Spleen (tissue), 13 donors: ENCODE measurements at places on chromosomes 5 and 9. TPM values are rescaled to one million over a fixed set of nuclear protein-coding genes. Genes with fewer than 3 reads are reported as not detected.

Gene PCDHGA10
- total RNA-seq = 5.6 TPM

Gene TAS2R1
- not detected for total RNA-seq

Gene ZNG1C
- total RNA-seq = 34.8 TPM

Gene ADAMTSL1
- total RNA-seq = 5.3 TPM

Gene BHMT2
- 1.3 TPM for total RNA-seq

Gene NPR3
- total RNA-seq = 20.3 TPM

Gene ADAMTS12
- 1.4 TPM for total RNA-seq

Gene PAX5
- total RNA-seq = 48.3 TPM

Gene UBE2QL1
- total RNA-seq = 0.33 TPM

Gene TAL2
- not detected for total RNA-seq

Gene SLC36A3
- total RNA-seq = not detected

Gene CMBL
- 6.5 TPM for total RNA-seq

Gene SMU1
- total RNA-seq = 18.5 TPM

Gene CDK7
- 21.9 TPM for total RNA-seq

Gene CCDC171
- 0.91 TPM for total RNA-seq

Gene LMX1B
- not detected for total RNA-seq

Gene HRCT1
- 2.5 TPM for total RNA-seq

Gene TRPM6
- total RNA-seq = 2.5 TPM

Gene SWI5
- total RNA-seq = 11.0 TPM

Gene ARHGEF28
- total RNA-seq = 10.0 TPM

Gene SPATA31E1
- not detected for total RNA-seq

Gene PTPRD
- total RNA-seq = 11.7 TPM

Gene DNAI1
- total RNA-seq = not detected

Gene ATP6V0E1
- total RNA-seq = 198 TPM
